ENCODE measurements at places on chromosomes 7 and 10.

- no peak for DNase-seq
Measured at GRCh38 chr7:12107841-12108254, 103.2 kb upstream of the TMEM106B start.

DNA sequence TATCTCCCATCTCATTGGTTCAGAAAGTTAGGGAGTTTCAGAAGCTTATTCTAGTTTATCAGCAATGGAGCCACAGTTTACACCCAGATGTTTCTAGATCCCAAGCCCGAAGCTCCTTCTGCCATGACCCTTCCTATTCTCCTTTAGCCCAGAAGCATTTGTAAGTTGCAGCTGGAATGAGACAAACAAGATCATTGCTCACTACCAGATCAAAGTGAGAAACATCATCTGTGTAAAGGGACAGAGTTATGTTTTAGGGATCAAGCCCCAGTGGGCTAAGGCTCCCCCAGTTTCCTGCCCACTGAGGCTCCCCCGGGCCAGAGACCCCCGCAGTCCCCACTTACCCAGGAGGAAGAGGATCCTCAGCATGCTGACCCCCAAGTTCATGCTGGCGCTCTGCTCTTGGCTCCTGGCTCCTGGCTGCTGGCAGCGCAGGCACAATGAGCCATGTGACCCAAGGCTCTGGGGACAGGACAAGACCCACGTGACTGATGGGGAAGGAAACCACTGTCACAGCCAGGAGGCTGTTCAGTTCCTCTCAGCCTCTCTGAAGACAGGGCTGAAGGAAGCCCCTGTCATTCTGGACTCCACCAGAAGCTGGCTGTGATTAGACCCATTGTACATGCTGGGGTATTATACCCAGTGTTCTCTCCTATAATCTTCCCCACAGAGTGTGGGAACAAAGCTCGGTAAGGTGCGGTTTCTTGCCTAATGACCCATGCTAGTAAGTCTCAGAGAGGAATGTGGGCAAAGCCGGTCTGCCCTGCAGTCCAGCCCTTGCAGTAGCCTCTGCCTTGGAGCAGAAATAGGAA lies at the start of gene TMEM273:
TMEM273 (minus strand) TSS at position 442 of the 812 bp plus-strand sequence; CDS start at position 387, 55 bp downstream.
- DNase-seq = no peak

DNA sequence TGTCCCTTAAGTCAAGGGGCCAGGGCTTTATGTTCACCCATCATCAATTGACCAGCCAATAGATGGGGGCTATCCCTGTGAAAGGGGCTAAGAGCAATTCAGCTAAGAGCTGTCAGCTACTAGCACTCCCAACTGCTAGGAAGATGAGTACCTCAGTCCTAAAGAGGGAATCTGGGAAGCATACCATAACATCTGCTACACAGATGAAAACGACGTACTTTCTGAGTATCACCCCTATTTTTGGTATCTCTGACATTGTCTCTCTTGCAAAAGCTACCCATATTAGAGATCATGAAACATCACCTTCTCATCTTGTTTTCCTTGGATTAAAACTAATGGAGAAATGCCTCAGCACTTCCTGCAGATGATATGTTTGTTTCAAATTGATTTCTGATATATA lies 7.5 kb upstream of the SMNDC1 start:
- DNase-seq = no peak

DNA sequence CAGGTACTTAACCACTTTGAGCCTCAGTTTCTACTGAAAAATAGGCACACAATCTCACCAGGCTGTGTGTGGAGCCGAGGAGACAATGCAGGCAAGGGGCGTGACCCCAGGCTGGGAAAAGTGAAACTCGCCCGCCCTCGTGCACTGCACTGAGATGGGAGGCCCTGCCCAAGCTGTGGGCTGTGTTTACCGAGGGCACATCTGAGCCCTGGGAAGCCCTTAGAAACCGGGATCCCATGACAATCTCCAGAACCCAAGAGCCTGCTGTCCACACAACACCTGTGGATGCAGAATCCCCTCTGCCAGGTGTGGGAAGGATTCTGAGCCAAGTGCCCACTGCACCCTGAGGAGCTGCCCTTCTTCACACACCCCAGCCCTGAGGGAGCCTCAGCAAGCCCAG lies 198.3 kb downstream of the GRID1 start:
- no peak for DNase-seq

Data from skeletal muscle cell (primary cell).